ENCODE measurements at places on chromosomes 13 and 19.

DNA sequence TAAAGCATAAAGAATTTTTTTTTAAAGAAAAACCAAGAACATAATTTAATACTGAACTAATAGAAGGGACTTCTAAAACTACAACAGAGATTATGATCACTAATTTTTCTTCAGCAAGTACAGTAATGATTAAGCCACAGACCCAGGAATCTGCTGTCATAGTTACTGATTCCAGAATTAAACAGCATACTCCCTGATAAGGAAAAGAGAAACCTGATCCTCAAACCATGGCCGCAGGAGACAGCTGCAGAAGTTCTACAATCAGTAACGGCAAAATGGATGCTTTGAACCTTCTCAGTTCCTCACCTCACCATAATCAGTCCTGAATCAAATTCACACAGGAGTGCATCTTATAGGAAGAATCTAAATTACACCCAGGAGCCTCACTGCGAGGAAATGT is 939.0 kb upstream of the SLITRK1 start:
- no peak for DNase-seq

DNA sequence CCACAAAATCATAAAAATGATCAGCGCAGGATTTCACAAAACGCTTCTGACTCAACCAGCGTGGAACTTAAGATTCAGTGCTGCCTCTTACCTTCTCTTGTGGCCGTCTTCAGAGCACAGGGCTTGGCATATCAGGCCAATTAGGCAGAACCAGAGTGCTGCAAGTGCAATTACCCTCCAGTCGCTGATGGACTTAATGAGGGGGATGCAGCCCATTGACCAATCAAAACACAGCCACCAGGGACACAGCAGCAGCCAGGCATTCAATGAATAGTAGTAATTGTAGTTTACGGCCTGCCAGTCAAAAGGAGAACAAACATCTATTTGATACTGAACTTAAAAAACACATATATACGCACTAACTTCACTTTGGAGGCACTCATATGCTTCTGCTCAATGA is 38.2 kb downstream of the TMTC4 start:
- DNase-seq, result peak; percentile 33

DNA sequence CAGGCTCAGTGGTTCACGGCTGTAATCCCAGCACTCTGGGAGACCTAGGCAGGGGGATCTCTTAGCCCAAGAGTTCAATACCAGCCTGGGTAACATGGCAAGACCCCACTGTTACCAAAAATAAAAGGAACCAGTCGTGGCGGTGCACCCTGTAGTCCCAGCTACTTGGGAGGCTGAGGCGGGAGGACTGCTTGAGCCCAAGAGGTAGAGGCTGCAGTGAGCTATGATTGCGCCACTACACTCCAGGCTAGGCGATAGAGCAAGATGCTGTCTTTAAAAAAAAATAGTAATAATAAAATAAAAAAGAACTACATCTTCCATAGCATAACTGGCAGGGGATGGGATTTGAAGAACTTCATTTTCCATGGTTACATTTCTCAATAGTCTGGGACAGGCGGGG is 3.0 kb downstream of the LYPD3 start:
- no peak for DNase-seq

GRCh38 chr13:75461314-75461713 is 20.7 kb downstream of the TBC1D4 start:
- no peak for DNase-seq

GRCh38 chr13:80448725-80449124 is 107.8 kb upstream of the SPRY2 start:
- DNase-seq, result no peak

- no peak for DNase-seq
Observed at GRCh38 chr19:4198467-4199126, 16.1 kb downstream of the ANKRD24 start.

All from C1 segment of cervical spinal cord (tissue), 14 donors.